ENCODE measurements at places on chromosomes 6 and 20.

DNA sequence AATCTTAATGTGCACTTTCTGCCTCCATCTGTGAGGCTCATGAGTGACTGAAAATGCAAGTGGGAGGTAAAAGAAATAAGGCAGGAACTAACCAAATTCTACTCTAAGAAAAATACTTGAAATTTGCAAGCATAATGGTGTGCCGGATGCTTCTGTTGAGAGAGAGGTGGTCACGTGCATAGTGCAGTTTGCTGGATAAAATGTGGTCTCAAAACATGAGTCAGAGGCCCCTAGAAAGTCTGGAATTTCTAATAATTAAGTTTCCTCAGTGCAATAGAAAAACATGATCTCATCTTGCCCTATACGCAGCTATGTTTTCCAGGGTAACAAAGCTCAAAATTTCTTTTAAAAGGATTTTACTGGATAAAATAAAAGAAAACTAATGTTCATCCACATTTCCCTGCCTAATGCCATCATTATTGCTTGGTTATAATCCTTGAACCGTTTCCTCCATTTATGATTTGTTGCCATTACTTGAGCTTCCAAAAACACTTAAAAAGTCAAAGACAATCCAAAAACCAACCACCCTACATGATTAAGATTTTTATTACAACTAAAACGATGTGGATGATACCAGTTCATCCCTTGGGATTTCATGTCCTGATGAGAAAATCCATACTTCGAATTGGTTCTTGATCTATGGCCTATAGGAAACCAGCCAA, 351.7 kb upstream of the ARID1B start:
- DNase-seq, result no peak

DNA sequence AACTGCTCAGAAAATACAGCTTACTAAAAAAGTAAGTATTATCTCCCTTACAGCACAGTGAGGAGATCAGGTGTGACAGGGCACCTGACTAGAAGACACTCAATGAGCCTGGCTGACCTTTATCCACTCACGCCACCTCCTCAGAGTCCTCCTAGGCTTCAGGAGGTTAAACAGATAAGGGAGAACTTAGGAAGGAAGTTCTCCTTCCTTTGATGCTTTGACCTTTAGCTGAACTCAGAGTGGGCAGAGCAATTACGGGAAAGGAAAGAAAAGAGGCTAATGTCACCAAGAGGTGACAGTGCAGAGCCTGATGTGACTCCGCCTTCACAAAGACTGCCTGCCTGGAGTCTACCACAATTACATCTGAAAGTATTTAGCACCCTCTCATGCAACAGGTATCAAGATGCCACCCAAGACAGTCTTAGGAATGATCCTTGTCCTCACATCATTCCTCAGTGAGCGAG, 36.7 kb downstream of the MAN1A1 start:
- no peak for DNase-seq

GRCh38 chr6:139343052-139343750, 31.2 kb downstream of the CITED2 start:
- no peak for DNase-seq

- no peak for DNase-seq
These were observed 3.0 kb downstream of the THBD start for GRCh38 chr20:23046431-23046830.

GRCh38 chr6:21420146-21420878, 173.2 kb upstream of the SOX4 start:
- no peak for DNase-seq

DNA sequence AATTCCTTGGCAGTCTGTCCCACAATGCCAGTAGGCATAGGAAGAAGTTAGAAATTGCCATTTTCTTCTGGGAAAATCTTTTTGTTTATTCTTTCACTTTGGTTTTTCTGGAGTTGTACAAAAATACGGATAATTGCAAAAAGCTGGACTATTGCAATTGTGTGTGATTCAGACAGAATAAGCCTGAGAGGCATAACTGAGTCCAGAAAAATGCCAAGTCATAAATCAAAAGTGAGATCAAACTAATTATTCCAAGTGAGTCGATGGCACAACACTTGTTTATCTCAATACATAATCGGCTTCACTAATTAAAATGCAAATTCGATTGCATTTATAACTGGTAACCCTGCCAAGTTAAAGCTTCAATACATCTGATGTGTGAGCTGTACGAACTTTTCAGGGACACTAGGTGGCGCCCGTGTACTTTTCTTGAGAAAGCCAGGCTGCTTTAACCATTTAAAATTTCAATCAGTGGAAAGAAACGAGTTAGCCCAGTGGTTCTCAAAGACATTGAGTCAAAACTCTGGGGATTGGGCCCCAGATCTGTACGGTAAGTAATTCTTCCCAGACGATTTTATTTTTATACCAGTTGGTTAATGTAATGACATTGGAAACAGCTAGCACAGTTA, 102.6 kb downstream of the LAMP5 start:
- peak; percentile 1 for DNase-seq

- DNase-seq, result no peak
These were observed 63.5 kb upstream of the SMIM29 start for GRCh38 chr6:34312259-34312658.
